ENCODE measurements at places on chromosomes 7 and 10.

GRCh38 chr7:85483177-85483576, 296.3 kb upstream of the SEMA3D start:
- DNase-seq, result no peak

DNA sequence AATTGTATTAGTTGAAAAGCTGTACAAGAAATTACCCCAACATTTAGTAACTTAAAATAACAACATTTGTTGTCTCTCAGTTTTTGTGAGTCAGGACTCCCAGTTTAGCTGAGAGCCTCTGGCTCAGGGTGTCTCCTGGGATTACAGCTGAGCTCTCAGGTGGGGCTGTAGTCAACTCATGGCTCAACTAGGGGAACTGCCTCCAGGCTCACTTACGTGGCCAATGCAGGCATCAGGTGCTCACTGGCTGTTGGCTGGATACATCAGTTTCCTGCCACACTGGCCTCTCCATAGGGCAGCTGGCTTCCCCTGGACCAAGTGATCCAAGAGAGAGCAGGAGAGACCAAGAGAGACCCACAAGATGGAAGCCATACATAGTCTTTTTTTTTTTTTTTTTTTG, 17.5 kb downstream of the CCNY start:
- DNase-seq, result no peak

GRCh38 chr7:152382244-152382643, 53.6 kb downstream of the KMT2C start:
- DNase-seq, result no peak

DNA sequence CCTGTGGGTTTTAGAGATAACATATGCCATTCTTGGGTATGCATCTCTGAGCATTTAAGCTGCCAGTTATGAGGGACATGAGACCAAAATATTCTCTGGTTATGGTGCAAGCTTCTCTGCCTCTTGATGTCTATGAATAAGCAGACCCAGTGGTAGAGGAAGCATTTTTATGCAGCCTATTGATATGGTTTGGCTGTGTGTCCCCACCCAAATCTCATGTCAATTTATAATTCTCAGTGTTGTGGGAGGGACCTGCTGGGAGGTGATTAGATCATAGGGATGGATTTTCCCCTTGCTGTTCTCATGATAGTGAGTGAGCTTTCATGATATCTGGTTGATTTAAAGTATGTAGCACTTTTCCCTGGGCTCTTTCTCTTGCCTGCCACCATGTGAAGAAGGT, 187.2 kb downstream of the ARHGAP12 start:
- DNase-seq, result no peak

DNA sequence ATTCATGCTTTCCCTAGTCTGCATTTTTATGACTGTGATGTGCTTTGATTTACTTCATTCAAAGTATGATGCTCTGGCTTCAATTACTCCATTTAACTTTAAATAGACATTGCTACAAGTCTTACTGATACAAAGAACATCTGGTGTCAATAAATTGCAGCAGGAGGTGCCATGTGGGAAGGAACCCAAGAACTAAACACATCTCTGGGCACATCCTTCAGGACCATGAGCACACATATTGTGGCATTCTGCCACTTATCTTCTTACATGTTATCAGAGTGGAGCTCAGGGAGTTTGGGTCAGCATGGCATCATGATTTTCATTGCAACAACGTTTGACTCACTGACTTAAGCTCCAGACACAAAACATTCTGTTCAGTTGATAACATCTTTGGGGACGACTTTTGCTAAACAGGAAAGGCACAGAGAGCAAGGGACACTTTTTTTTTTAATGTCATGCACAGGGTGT, 227.0 kb downstream of the DKK1 start:
- DNase-seq, result no peak

- no peak for DNase-seq
Observed at GRCh38 chr7:152402384-152403250, 33.2 kb downstream of the KMT2C start.

- DNase-seq, result no peak
Observed at GRCh38 chr10:83648201-83648600, 491.1 kb upstream of the GHITM start.

All from B cell (primary cell).